CD4-positive, alpha-beta memory T cell (primary cell): ENCODE measurements at places on chromosomes 11 and 22. TPM values are rescaled to one million over a fixed set of nuclear protein-coding genes. Genes with fewer than 3 reads are reported as not detected.

GRCh38 chr11:45973601-45974000, 51.1 kb downstream of the LARGE2 start:
- no peak for DNase-seq

DNA sequence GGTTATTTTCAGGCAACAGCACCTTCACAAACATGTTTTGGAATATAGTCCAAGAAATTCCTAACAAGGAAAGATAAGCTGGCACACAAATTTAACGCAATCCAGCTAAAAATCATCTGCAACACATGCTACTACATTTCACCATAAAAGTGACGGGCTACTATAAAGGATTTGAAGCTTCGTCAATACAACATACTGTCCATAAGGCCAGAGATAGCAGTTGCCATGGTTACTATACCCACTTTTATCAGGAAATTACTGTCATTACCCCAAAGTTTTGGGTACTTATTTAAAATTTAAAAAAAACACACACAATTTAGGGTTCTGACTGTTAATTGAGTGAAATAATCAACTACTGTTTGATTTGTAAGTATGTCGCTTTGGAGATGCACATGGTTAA, 6.9 kb downstream of the PHF21A start:
- DNase-seq, result no peak

GRCh38 chr11:46947399-46948077, 11.0 kb downstream of the CSTPP1 start:
- DNase-seq, result no peak

DNA sequence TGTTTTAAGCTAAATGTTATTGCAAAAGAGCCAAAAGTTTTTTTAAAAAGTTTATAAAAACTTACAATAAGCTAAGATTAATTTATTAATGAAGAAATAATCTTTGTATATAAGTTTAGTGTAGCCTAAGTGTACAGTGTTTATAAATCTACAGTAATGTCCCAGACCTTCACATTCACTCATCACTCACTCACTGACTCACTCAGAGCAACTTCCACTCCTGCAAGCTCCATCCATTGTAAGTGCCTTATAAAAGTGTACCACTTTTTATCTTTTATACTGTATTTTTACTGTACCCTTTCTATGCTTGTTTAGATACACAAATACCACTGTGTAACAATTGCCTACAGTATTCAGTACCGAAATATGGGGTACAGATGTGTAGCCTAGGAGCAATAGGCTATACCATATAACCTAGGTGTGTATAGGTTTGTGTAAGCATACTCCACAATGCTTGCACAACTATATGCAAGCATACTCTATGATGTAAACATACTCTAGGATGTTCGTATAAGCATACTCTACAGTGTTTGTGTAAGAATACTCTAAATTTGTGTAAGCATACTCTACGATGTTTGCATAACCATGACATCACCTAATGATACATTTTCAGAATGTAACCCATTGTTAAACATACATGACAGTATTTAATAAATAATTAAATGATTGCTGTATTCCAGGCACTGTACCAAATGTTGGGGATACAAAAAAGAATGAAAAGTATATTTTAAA, 953.0 kb downstream of the KCNA4 start:
- no peak for DNase-seq

DNA sequence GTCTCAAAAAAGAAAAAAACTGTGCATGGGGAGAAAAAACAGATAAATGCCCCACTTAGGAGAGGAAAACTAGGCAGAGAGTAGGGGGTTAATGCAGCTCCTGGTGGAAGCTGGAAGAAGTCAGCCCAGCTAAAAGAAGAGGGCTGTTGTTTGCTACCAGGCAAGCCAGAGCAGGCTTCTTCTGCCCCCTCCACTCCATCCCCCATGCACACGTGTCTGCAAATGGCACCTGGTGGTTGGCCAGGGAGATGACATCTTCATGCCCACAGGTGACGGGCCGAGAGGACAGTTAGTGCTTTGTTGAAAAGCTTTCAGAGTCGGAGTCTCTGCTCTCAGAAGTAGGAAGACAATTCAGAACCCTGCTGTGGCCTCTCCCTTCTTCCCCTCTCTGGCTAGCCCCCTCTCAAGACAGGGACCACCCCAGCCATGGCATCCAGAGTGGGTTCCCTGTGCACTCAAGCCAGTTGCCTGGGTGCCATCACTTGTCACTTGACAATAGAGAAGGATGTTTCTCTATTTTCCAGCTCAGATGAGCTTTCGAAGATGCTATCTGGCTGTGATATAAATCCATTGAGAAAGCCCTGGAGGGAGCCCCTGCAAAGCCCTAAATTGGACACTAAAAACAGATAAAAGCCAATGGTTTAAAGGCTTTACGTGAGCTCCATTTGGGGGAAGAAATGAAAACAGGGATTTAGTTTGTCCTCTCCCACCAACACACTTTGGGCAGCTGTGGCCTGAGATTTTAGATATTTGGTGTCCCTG, 142.0 kb downstream of the TRIM29 start:
- no peak for DNase-seq

GRCh38 chr22:18970948-18971315, 34.8 kb upstream of the PRODH start:
- no peak for DNase-seq

- no peak for DNase-seq
Measured at GRCh38 chr11:11569936-11570491, 51.8 kb downstream of the GALNT18 start.

GRCh38 chr11:102538932-102539331, 8.4 kb upstream of the MMP7 start:
- DNase-seq, result no peak

DNA sequence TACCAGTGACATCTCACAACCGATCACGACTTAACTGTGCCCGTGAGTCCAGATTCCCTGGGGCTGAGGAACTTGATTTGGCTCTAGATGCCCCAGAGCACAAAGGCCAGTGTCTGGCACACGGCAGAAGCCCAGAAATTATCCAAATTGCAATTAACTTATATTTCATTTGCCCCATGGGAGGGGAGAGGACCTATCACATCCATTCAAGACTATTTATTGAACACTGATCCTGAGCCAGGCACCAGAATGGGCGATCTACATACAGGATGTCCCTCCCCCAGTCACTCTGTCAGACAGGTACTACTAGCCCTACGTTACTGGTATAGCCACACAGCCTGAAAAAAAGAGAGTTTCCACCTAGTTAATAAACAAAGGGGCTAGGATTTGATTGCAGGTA, 5.1 kb downstream of the DNAL4 start:
- DNase-seq, result no peak

DNA sequence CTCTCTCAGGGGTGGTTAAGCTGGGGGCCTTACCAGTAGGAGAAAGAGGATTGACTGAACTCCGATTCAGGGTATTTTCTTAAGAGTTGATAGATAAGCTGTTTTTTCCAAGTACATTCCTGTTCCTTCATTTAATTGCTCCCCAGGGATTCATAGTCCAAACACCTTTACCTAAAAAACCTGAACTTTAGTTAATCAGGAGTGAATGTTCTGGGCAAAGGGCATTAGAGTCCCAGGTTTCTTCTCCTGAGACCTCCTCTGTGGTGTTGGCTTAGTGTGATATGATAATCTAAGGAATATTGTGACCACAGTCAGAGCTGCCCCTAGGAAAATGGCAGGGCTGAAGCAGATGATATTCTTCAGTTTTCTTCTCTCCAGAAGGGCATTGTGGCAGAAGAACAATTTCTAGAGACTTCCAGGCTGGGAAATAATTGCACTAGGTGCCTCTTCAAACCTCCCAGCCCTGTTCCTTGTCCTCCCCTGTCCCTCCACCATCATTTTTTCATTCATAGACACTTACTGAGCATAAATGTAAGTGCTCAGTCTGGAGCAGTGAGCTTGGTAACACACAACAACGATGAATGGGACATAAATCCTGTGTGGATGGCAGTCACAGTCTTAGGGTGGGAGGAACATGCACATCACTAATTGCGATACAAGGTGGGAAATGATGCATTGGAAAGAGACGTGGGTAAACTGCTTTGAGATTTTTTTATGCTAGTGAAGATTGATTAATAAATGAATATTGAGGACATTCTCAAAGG, 11.5 kb upstream of the GRAMD1B start:
- no peak for DNase-seq

GRCh38 chr11:126163074-126163700, 48.3 kb downstream of the RPUSD4 start:
- no peak for DNase-seq

DNA sequence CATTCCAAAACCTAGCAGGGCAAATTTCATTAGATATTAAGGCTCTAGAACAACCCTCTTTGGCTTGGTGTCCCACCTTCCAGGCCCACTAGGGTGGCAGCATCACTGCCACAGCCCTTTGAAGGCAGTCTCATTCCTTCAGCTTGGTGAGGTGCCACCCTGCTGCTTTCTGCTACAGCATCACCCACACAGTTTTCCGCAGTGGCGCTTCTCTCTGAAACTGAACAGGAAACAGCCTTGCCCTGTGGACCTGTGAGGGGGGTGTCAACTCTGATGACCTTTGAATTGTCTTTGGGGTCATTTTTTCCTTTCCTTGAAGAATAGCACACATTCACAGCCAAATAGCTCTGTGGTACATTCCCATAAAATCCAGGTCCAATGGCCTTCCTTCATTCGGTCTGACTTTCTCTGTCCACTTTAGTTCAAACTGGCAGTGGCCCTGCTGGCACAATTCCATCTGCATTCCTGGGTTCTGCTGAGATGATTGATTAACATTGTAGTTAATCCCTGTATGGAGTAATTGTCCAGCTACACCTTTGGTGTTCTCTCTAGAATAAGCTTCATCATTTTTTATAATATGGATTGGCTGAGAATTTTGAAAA, 251.9 kb upstream of the FAT3 start:
- DNase-seq, result no peak

GRM5 gene
- total RNA-seq, result not detected

CHCHD10 gene
- total RNA-seq, result 44.7 TPM

SAA2 gene
- total RNA-seq, result not detected

PGA4 gene
- total RNA-seq, result not detected

HEPHL1 gene
- total RNA-seq, result not detected

MMP3 gene
- not detected for total RNA-seq

GVQW3 gene
- 10.1 TPM for total RNA-seq
